Activated naive CD8-positive, alpha-beta T cell treated with anti-CD3 and anti-CD28 coated beads, Interleukin-2, amount 50 U/mL, for 24 hours (primary cell): ENCODE measurements at places on chromosomes 3 and 15.

DNA sequence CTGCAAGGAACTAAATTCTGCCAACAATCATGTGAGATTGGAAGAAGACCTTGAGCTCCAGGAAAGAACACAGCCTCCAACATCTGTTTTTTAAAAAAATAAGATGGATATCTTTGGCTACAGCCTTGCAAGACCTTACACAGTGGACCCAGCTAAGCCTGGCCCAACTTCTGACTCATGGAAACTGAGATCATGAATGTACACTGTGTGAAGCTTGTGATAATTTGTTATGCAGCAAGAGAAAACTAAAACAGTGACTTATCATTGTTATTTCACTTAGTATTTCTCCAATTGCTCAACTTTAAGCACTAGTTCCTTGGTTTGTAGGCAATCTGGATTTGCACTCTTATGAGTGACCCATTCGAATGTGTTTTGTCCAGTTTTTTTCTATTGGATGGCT lies 29.3 kb downstream of the SHQ1 start:
- DNase-seq, result no peak

DNA sequence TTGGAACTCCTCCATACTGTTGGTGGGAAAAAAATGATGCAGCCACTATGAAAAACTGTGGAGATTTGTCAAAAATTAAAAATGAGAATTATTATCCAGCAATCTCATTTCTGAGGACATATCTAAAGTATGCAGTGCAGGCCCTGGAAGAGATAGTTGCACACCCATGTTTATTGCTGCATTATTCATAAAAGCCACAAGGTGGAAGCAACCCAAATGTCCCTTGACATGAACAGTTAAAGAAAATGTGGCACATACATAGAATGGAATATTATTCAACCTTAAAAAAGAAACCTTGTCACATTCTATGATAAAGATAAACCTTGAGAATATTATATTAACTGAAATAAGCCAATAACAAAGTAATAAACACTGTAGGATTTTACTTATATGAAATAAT lies 80.9 kb upstream of the ARHGEF26 start:
- no peak for DNase-seq

GRCh38 chr3:131778526-131778925 lies 256.3 kb downstream of the CPNE4 start:
- DNase-seq, result no peak

GRCh38 chr3:191634902-191635301 lies 173.9 kb downstream of the PYDC2 start:
- no peak for DNase-seq

DNA sequence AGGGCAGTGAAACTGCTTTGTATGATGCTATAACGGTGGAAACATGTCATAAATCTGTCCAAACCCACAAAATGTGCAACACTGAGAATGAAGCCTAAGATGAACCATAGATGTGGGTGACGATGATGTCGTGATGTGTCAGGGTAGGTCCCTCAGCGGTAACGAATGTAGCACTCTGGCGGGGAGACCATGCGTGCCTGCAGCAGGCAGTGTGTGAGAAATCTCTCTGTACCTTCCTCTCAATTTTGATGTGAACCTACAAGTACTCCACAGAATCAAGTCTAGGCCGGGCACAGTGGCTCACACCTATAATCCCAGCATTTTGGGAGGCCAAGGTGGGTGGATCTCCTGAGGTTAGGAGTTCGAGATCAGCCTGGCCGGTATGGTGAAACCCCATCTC lies 268.2 kb upstream of the LYSMD4 start:
- DNase-seq, result peak; percentile 33

DNA sequence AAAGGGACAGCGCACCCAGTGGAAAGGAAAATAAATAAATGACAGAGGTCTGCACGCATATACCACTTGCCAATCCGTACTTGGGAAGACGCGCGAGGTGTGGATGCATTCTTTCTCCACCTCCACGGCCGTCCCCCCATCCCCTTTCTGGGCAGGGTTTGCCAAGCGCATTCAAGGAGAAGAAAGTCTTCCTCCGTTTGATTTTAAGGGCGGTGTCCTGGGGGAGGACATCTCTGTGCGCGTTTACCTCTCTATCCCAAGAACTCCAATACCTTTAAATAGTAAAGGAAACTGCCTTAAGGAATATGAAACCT lies 576 bp upstream of the MB21D2 start:
- no peak for DNase-seq

GRCh38 chr15:80494351-80494751 lies 90.2 kb downstream of the ARNT2 start:
- DNase-seq, result no peak

GRCh38 chr15:49103002-49103401 lies 52.4 kb downstream of the COPS2 start:
- no peak for DNase-seq

- DNase-seq, result no peak
Observed at GRCh38 chr3:89049119-89049518, 58.3 kb upstream of the EPHA3 start.

- DNase-seq, result no peak
Observed at GRCh38 chr3:186680869-186681268, 15.1 kb downstream of the HRG start.

DNA sequence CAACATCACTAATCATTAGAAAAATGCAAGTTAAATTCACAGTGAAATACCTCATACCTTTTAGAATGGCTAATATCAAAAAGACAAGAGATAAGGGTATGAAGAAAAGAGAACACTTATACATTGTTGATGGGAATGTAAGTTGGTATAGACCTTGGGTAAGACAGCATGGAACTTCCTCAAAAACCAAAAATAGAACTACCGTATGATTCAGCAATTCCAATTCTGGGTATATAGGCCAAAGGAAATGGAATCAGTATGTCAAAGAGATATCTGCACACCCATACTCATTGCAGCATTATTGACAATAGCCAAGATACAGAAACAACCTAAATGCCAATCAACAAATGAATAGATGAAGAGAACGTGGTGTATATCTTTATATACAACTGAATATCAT lies 166.8 kb upstream of the LRRN1 start:
- no peak for DNase-seq

DNA sequence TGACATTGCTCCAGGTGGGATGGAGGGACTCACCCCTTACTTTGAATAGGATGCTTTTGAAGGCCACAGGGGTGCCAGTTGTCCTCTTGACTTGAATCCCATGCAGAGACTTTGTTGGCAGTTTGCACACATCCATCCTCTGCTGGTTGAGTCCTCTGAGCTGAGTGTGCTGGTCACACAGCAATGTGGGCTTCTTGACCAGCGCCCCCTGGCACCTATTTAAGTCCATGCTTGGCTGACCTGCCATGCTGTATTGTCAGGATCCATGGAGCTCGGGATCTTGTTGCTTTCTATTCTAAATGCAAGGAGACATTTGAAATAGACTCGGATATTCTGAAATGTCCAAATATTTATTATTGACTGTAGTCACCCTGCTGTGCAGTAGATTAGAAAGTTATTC lies 19.8 kb downstream of the RAB7A start:
- no peak for DNase-seq

- DNase-seq, result no peak
Observed at GRCh38 chr15:88749699-88750098, 53.5 kb upstream of the ACAN start.

- no peak for DNase-seq
Observed at GRCh38 chr3:9037144-9037711, 74.0 kb upstream of the RAD18 start.

GRCh38 chr15:33191591-33191990 lies 2.9 kb downstream of the FMN1 start:
- DNase-seq, result no peak

DNA sequence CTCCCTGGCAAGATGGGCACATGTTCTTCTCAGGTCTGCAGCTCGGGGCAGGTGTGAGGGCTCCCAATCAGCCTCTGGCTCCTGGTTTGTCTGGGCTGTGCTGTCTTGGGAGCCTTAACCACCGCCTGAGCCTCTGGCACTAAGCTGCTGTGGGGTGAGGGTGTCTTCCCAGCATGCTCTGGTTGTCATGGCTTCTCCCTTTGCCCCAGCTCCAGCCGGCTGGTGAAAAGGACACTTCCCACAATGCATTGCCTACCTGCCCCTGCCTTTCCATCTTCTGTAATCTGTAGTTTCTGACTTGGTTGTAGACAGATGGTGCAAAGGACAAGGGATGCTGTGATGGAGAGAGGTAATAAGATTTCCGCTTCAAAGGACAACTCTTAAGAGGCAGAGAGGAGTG lies 295.3 kb downstream of the TLE3 start:
- DNase-seq, result no peak

- DNase-seq, result peak; percentile 35
Observed at GRCh38 chr3:130850044-130850797, 43.7 kb upstream of the ATP2C1 start.

- no peak for DNase-seq
Observed at GRCh38 chr15:27601239-27601960, 497.7 kb downstream of the OCA2 start.

- no peak for DNase-seq
Observed at GRCh38 chr3:148718982-148719862, 21.5 kb downstream of the AGTR1 start.

GRCh38 chr3:22798461-22798860 lies 404.7 kb upstream of the UBE2E2 start:
- no peak for DNase-seq

- DNase-seq, result no peak
Observed at GRCh38 chr15:80709542-80709941, 14.4 kb downstream of the ABHD17C start.

- no peak for DNase-seq
Observed at GRCh38 chr3:27340534-27340933, 28.6 kb downstream of the NEK10 start.

GRCh38 chr3:73144828-73145227 lies 83.4 kb downstream of the EBLN2 start:
- DNase-seq, result no peak

DNA sequence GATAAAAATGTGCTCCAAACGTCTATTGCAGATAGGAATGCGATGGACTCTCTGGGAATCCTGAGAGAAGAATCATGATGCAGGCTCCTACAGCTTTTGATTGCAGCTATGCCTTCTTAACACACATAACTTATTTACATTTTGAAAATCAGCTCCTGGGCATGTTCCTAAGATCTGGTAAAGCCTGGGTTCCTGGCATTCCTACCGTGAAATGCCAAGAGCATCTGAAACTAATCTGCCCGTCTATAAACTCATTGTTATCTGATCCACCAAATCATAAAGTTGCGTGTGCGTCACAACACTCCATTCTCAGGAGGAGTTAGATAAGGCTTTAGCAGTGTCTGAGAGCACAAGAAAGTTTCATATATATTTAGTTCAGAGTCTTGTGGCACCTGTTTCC lies 79.0 kb upstream of the VGLL3 start:
- DNase-seq, result no peak

- no peak for DNase-seq
Observed at GRCh38 chr3:32571192-32571485, 481 bp upstream of the DYNC1LI1 start.

DNA sequence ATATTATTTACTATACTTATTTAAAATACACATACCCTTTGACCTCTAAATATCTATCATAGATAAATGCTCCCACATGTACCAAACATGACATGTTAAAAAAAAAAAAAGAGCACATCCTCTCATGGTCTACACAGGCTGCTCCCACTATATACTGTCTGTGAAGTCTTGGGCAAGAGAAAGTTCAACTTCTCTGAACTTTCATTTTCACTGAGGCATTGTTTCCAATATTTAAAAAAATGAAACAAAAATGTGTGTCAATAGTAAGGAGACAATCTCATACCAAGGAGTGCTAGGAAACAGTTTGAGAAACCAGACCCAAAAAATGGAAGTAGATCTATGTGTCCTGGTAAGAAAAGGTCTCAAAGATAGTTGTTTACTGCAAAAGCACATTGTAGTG lies 29.3 kb downstream of the SLC4A7 start:
- DNase-seq, result no peak

DNA sequence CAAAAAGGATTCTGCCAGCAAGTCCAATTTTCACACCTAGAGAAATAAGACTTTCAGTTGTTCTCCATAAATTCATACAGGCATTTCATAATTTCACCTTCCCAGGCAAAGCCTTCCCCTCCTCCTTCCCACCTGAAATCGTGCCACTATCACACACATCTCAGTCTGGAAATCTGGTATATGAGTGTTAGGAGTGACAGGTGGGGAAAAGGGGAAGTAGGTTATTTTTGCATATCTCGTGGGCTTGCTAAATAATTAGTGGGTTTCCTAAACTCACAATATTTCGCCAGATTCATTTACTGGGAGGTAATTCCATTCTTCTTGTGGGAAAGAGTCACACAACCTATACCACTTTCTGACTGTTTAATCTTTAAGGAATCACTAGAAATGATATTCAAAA lies 7.4 kb downstream of the ALDH1A2 start:
- DNase-seq, result no peak

DNA sequence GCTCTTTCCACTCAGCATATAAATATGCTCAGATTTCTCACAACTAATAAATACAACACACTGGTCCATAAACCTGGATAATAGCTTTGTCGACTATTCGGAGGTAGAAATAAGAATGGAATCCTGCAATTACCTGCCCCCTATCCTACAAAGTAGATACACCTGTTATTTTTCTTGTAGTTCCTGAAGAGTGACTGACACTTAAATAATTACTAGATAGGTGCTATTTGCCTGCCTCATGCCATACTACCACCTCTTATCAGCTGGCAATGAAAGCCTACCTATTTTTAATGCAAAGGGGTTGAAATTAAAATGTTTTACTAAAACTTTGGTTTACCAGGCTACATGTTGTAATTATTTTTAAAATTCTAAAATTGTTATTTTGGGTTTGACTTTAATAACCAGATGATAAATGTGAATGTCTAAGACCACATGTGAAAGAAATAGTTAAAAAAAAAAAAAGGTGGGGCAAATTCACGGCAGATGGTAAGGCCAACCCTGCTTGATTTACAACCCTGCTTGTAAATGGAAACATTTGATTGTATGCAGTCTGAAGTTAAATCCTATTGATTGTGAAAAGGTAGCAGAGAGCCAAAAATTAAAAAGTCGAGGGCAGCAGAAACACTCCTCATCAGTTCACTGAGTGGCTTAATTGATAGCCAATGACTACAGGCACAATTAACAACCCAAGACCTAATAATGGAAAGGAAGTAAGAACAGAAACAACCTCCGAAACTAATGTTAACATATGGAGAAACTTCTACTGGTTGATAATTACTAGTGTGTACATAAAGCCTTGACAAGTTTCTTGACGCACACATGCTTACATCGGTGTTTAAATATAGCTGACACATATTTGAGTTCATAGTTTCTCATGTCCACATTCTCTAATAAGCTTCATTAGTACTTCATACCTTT lies 8.9 kb downstream of the PEAK1 start:
- DNase-seq, result no peak

GRCh38 chr3:156744631-156745030 lies 70.2 kb downstream of the TIPARP start:
- no peak for DNase-seq

DNA sequence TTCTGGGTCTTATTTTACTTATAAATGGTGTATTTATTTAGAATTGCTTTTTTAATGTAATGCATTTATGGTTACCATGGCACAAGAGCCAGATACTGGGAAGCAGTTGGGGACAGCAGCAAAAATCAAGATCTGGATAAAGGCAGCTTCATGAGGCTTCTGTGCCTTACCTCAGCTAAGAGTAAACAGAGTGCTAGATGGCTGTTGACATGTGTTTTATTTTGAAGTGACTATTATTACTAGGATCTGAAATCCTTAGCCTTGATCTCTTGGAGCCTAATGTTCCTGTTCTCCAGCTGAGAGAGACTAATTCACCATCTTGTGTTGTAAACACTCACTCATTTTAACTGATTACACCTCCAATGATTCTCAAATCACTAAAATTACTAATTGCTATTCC lies 317.8 kb downstream of the LPP start:
- DNase-seq, result no peak

GRCh38 chr15:61186905-61187741 lies 42.0 kb downstream of the RORA start:
- DNase-seq, result no peak
